ENCODE measurements at places on chromosomes 5 and 9.

- no peak for DNase-seq
Measured at GRCh38 chr5:161058781-161059180, 206.8 kb upstream of the ATP10B start.

DNA sequence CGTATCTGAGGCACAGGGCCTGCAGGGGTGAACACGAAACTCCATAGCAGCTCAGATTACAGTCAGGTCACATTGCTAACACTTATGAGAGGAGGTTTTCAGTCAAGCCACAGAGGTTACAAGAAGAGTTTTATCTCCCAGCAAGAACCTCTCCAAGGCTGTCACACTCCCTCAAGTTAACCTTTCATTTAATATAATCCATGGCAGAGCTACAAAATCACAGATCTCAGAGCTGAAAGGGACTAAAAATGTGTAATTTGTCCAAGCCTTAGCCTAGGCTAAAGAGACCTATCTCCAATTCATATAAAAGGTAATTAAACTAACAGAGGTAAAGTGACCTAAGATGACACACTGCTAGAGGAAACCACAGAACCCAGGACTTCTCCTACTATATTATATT, 57.2 kb downstream of the MLANA start:
- DNase-seq, result no peak

DNA sequence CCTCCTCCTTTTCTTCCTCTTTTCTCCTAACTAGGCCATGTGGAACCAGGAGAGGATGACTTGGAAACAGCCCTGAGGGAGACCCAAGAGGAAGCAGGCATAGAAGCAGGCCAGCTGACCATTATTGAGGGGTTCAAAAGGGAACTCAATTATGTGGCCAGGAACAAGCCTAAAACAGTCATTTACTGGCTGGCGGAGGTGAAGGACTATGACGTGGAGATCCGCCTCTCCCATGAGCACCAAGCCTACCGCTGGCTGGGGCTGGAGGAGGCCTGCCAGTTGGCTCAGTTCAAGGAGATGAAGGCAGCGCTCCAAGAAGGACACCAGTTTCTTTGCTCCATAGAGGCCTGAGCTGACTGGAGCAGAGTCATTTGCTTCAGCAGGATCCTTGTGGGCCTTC, 13.7 kb downstream of the NUDT2 start:
- DNase-seq, result no peak

- no peak for DNase-seq
Measured at GRCh38 chr9:130043654-130044623, 950 bp upstream of the FNBP1 start.

- DNase-seq, result no peak
Measured at GRCh38 chr5:78907255-78907891, 77.7 kb downstream of the ARSB start.

- DNase-seq, result no peak
Measured at GRCh38 chr5:58751222-58751837, 168.5 kb downstream of the RAB3C start.

DNA sequence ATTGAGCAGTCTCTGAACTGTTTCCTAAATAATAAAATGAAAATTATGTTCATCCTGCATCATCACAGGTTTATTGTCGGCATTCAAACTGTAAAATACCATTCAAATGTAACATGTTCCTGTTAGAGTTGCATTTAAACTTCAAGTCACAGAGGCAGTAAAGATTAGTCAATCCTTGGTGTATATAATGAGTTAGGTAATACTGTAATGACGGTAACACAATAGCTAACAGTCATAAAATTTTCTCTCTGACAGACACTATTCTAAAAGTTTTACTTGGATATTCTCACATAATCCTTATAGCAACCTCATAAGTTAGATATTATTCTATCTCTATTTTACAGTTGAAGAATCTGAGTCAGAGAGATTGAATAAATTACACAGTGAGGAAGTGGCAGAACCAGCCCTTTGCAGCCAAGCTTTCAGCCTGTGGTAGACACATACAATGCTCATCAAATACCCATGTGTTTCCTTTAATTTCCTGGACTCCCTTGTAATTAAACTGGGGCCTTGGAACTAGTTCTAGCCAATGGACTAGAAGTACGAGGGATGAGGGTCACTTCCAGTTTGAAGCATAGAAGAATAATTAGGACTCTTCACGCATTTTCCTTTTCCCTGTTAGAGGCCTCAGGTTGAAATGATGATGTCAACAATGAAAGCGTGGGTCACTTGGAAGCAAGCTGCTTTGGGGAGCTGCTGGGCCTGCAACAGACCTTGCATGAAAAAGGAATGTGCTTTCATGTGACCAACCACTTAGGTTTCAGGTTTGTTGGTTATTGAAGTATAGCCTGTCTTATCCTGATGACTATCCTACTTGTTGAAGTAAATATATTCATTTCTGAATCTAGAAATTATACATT, 12.3 kb upstream of the CAST start:
- no peak for DNase-seq

DNA sequence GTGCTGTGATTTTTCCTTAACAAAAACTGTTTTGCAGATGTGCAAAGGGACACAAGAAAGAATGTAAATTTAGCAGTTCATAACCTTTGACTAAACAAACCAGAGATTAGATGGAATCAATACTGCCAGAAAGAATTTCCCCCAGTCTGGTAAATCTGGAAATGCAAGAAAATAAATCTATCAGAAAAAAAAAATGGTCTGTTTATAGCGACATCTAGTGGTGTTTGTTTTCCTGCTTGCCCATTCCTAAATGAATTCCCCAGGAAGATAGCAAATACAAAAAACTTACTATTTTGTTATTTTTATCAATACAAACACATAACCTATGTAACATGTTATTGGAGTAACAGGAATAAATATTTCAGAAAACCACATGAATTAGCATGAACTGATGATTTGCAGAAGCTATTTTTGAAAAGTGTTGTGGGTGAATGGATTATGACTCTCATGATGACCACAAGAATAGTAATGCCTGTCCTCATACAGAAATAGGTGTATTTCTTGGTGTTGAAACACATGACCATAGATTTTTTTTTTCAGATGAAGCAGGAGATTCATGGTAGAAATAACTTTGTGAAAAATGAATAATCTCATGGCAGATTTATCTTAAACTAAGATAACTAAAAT, 1703.8 kb downstream of the MAT2B start:
- no peak for DNase-seq

- peak; percentile 49 for DNase-seq
Measured at GRCh38 chr9:131310833-131311554, 21.5 kb downstream of the PLPP7 start.

DNA sequence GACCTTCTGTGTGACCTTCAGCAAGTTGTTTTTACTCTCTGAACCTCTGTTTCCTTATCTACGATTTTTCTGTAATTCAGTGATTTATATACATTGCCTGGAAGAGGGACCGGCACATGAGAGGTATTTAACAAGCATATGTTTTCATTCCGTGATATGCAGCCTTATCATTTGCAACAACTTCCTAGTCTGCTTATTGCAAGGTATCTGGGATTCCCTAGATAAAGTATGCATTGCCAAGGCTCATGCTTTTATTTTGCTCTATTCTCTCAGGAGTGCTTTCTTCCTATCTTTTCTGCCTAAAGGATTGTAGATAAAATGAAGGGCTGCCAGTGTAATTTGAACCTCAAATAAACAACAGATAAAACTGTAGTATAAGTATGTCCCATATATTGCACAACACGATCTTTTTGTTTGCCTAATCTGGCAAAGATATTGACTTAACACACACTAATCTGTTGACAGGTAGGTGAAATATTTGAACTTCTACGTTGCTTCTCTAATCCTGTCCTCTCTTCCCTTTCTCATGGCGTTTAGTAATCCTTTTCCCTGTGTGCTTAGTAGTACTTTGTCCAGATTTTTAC, 377.2 kb upstream of the TNC start:
- no peak for DNase-seq

DNA sequence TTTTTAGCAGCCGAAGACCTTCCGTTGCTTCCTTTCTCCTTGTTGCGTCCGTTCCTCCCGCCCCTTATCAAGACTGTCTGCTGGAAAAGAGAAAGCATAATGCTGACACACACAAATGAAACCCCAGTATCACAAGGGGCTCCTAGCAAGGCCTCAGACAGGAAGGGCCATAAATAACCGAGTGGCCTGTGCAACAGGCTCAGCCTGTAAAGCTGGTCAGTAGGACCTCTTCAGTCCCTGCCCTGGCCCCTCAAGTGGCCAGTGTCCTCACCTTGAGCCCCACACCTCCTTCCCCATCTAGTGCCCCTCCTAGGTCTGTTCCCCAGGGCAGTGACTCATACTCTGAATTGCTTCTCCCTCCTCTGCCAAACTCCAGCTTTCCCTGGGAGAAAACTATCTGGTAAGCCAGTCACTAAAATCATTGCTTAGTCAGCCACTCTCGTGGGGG, 174.6 kb upstream of the IL12B start:
- no peak for DNase-seq

GRCh38 chr9:124254261-124254682, 3.5 kb upstream of the NEK6 start:
- no peak for DNase-seq

DNA sequence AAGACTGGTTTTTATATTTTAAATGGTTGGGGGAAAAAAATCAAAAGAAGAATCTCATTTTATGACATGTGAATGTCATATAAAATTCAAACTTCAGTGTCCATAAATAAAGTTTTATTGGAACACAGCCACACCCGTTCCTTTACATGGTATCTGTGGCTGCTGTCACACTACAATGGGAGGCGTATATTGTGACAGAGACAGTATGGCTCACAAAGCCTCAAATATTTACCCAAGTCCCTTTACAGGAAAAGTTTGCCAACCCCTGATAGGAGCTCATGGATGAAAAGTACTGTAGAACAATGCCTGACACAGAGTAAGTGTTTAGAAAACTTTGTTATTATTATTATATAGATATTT, 5.2 kb upstream of the DUSP1 start:
- DNase-seq, result no peak

GRCh38 chr5:124658867-124659557, 87.4 kb downstream of the ZNF608 start:
- DNase-seq, result no peak

DNA sequence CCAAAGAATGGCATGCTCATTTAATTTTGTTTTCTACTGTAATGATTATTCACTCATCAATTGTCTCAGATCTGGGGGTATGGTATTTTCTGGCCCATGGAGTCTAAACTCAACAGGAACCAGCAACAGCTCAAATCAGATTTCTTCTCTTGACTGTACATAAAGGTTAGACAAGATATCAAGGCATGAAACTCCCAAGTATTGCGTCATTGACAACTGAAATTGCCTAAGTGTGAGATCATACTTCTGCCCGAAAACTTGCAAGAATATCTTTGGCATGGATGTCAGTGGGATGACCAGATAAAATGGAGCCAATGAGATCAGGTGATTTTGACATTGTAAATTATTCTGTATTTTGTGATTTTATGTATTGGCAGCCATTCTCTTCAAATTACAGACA, 141.7 kb upstream of the STK32A start:
- no peak for DNase-seq

- DNase-seq, result no peak
Measured at GRCh38 chr9:118578467-118578866, 790.8 kb downstream of the BRINP1 start.

GRCh38 chr9:117768750-117769395, 64.7 kb downstream of the TLR4 start:
- DNase-seq, result no peak

DNA sequence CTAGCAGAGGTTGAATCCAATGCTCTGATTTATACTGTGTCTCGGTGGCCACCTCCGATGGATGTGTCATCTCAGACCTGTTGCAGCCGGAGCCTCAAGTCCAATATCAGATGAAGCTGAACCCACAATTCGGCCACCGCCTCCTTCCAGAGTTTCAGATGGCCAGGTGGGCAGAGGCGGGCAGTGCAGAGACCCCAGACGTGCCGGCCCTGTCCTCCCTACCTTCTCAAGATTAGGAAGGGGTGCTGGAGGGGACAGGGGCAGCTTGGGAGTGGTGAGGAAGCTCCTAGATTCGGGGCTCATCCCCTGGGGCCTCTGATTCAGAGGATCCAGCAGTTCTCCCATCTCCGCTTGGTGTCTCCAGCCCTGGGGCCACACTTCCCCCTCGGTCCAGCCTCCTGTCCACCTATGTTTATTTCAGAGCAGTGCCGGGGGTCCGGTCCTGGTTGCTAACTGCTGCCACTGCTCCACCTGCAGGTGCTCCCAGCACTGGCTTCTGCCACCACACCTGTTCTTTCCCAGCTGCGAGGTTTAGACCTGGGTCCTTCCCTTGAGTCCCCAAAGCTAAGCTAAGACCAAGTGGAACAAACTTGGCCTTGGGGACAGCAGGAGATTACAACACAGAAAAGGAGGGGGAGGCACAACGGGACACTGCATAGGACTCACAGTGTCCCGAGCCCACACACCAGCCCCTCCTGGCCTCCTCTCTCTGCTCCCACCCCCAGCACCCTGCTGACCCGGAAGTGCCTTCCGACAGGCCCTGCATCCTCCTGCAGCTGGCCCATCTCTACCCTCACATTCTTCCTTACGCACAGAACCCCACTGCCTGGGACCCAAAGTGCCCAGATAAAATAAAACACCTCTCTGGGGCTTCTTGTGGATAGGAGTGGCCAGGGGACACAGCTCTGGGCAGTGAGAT, 81.6 kb downstream of the NTNG2 start:
- no peak for DNase-seq
